ENCODE measurements at places on chromosomes 2 and 18. TPM values are rescaled to one million over a fixed set of nuclear protein-coding genes. Genes with fewer than 3 reads are reported as not detected.

The SCN9A gene
- total RNA-seq, result 6.3 TPM

The SLC9A4 gene
- 0.84 TPM for total RNA-seq

The SP9 gene
- total RNA-seq, result 0.74 TPM

The SCN7A gene
- not detected for total RNA-seq

The MYOM1 gene
- total RNA-seq, result not detected

DNA sequence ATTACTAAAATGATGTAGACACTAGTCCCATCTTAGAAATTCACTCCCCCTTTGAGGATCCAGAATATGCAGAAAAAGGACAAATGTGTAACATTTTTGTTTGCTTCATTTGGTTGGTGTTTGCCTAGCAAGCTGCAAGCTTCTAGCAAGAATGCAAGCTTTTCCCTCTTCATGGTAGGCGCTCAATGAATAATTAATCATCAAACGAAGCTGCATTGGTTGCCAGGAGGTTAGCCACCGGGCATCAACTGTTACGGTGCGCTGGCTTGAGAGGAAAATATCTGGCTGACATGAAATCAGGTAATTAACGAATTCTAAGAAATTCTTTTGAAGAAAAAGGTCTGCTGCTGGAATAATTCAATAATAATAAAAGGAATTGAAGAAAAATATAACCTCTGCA is 341.0 kb upstream of the KYNU start:
- DNase-seq, result no peak

GRCh38 chr2:180842461-180842860 is 137.9 kb upstream of the UBE2E3 start:
- DNase-seq, result no peak

- no peak for DNase-seq
These were observed 200.7 kb downstream of the DIS3L2 start for GRCh38 chr2:232162187-232162586.

DNA sequence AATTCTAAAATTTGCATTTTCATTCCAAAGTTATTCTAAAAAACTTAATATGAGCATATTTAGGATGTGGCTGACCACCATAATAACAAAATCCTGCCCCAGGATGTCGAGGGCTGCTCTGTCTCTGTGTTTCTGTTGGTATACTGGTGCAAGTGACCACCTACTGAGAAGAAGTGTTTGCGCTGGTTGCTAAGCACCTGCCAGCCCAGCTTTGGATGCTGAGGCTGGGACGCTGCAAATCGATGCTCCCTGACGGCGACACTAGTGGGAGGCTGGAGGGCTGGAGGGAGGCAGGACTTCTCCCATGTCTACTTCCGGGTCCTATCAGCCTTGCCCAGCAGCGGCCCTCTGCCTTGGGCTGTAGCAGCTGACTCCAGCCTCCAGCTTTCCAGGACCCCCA is 45.0 kb downstream of the LAMA1 start:
- DNase-seq, result no peak

GRCh38 chr2:176488431-176488830 is 219.2 kb downstream of the MTX2 start:
- peak; percentile 10 for DNase-seq

DNA sequence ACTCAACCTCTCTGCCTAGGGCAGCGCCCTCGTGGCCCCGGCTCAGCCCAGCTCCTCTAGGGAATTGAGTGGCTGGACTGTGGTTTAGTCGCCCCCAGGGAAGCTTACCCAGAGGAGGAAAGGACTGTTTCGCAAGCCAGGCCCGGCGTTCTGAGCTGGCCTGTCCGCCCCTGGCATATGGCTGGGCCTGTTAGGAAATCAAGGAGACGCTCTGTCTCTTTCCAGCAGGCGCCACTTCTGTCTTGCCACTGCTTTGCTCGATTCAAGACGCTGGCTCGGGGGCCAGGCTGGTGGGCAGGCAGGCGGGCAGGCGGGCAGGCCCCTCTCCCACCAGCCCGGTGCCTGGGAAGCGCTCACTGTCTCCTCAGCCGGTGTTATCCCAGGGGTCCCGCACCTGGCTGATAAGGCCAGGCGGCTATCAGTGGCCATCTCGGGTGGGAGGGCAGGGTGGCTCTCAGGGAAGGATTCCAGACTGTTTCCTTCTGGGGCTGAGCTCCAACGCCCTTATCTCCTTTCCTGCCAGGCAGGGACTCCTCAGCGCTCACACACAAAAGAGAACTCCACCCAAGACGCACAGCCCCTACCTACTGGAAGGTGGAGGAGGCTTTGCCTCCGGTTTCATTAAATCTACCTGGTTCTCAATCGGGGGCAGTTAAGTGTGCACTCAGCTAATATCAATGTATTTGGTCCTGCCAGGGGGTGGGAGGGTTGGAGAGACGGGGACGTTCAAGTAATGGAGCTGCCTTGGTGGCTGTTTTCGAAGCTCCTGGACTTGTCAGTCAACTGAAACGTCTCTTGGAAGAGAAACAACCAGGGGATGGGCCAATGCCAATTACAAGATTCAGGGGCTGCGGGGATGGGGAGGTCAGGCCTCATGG is 109.1 kb downstream of the SMAD7 start:
- DNase-seq, result no peak

GRCh38 chr18:24968238-24968775 is 383.7 kb downstream of the ZNF521 start:
- DNase-seq, result no peak

DNA sequence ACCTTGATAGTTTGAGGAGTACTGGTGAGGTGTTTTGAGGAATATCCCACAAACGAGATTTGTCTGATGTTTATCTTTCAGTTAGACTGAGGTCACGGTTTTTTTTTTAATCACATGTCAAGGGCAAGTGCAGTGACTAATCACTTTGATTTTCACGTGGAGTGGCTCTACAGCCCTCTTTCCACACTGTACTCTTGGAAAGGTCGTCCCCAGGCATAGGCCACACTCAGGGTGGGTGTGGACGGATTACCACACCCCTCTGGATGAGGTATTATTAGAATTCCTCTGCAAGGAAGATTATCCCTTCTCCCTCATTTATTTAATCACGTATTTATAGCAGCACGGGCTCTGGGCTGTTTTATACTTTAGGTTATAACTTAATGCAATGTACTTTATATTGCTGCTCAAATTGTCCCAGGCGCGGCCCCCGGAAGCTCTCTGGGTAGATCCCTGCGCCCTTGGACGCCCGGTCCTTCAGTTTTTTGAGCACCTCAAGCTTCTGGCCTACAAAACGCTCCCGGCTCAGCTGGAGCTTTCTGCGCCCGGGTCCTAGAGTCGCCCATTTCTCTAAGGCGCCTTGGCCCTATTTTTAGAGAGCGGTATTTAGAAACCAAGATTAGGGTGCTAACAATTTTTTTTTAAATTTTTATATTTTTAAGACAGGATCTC is 515 bp upstream of the PLEKHB2 start:
- DNase-seq, result peak; percentile 80

DNA sequence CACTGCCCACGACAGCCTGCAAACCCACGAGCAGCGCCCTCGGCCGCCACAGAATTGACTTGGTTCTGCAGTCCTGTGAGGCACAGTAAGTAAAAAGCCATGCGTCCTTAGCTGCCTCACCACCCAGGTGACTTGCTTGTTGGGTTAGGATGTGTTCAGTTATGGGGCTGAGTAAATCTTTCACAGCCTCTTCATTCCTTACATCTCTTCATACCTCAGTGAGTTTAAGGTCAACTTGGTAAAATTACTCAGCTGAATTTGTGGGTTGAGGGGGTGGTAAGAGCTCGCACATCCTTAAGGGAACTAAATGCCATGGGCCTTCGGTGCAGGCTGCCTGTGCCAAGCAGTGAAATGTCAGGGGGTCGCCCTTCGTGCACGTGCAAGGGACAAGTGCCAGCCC is 165.2 kb upstream of the ALKAL2 start:
- DNase-seq, result no peak

DNA sequence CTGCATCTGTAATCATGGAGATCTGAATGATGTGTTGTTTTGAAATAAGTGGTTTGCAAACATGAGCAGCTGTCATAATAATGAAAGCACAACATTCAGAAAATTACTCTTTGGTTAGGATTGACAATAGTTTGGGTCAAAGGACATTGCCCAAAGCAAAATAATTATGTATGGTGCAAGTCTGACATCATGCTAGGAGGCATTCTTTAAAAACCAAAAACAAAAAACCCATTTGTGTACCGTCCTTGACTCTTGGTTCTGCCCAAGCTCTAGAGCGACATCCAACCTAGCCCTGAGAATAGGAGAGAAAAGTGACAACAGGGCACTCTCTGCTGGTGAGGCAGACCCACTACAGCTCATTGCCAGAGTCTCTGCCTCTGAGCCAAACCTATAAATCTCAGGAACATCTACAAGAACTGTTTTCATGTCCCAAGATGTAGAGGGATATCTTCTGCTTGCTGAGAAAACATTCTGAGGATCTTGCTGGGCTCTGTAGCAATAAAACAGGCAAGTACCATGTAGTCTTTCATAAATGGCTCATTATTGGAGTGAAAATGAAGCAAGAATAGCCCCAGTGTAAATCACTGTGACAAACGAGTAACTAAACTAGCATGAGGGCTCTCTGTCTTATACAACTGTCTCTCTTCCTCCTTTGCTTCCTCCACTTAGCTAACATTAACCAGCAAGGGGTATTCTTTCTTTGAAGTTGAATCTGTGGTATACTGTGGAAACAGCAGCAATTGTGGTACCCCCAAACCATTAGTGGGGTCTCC is 266.8 kb upstream of the CXCR4 start:
- DNase-seq, result peak; percentile 58

- no peak for DNase-seq
These were observed 54.6 kb downstream of the MERTK start for GRCh38 chr2:111952871-111953452.

GRCh38 chr2:134855709-134856108 is 17.3 kb downstream of the ACMSD start:
- no peak for DNase-seq

- no peak for DNase-seq
These were observed 26.0 kb downstream of the ATOH8 start for GRCh38 chr2:85779641-85780315.

- no peak for DNase-seq
These were observed 142.5 kb downstream of the MTCL1 start for GRCh38 chr18:8847900-8848299.

- peak; percentile 41 for DNase-seq
These were observed 240.6 kb upstream of the NT5C1B start for GRCh38 chr2:18829976-18830375.

- no peak for DNase-seq
These were observed 46.7 kb downstream of the REEP1 start for GRCh38 chr2:86290596-86291327.

GRCh38 chr2:115942800-115943199 is 1500.4 kb downstream of the DPP10 start:
- no peak for DNase-seq

GRCh38 chr2:222050981-222051380 is 247.8 kb downstream of the PAX3 start:
- no peak for DNase-seq
